ENCODE measurements at places on chromosomes 11 and 22. TPM values are rescaled to one million over a fixed set of nuclear protein-coding genes. Genes with fewer than 3 reads are reported as not detected.

GRCh38 chr11:66326261-66327111 is 9.6 kb upstream of the CD248 start:
- H3K4me1 ChIP-seq = peaks cover 7% of the 10 kb centered on the region
- H3K27me3 ChIP-seq = no peaks in the 10 kb centered on the region
- no peak overlapping the region for H3K4me3 ChIP-seq
- no peak for DNase-seq

GRCh38 chr11:19378814-19379213 is 138.1 kb upstream of the E2F8 start:
- H3K27ac ChIP-seq = no peak overlapping the region
- H3K36me3 ChIP-seq = no peaks in the 10 kb centered on the region
- peaks cover 24% of the 10 kb centered on the region for H3K4me1 ChIP-seq
- no peak for DNase-seq
- H3K27me3 ChIP-seq = no peaks in the 10 kb centered on the region

DNA sequence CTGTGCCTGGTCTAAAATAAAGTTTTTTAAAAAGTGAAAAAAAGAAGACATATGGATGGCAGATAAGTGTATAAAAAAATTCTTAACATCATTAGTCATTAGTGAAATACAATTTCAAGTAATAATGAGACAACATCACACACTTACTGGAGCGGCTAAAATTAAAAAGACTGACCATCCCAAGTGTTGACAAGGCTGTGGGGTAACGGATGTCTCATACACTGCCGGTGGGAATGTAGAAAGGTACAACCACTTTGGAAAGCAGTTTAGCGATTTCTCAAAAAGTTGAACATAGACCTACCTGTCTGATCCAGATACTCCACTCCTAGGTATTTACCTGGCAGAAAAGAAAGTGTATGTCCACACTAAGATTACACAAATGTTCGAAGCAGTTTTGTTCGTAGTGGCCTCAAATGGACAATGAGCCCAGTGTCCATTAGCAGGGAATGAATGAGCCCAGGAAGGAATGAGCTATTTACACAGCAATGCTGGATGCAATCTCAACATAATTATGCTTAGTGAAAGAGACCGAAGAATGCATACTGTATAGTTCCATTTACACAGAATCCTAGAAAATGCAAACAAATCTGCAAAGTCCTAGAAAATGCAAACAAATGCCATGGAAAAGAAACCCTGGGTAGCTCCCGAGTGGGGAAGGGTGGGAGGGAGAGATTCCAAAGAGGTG is 6.7 kb upstream of the MUC2 start:
- H3K4me1 ChIP-seq = peaks cover 3% of the 10 kb centered on the region
- peaks cover 3% of the 10 kb centered on the region for H3K27me3 ChIP-seq
- no peak overlapping the region for H3K27ac ChIP-seq
- no peak overlapping the region for H3K4me3 ChIP-seq
- no peaks in the 10 kb centered on the region for H3K36me3 ChIP-seq

- H3K27ac ChIP-seq = peak overlapping the region; percentile 72
- peaks cover 22% of the 10 kb centered on the region for H3K36me3 ChIP-seq
- no peaks in the 10 kb centered on the region for H3K27me3 ChIP-seq
- peak; percentile 63 for DNase-seq
- peaks cover 19% of the 10 kb centered on the region for H3K4me1 ChIP-seq
These were observed 22.5 kb downstream of the TRAF6 start for GRCh38 chr11:36487619-36488018.

GRCh38 chr11:10317776-10318526 is 13.1 kb downstream of the ADM start:
- H3K36me3 ChIP-seq = no peaks in the 10 kb centered on the region
- H3K27me3 ChIP-seq = no peaks in the 10 kb centered on the region
- peaks cover 6% of the 10 kb centered on the region for H3K4me1 ChIP-seq
- H3K27ac ChIP-seq = no peak overlapping the region
- no peak overlapping the region for H3K4me3 ChIP-seq
- no peak for DNase-seq

GRCh38 chr11:17742019-17742418 is 7.4 kb downstream of the KCNC1 start:
- no peak overlapping the region for H3K4me3 ChIP-seq
- DNase-seq = no peak
- H3K27ac ChIP-seq = no peak overlapping the region
- no peaks in the 10 kb centered on the region for H3K36me3 ChIP-seq

DNA sequence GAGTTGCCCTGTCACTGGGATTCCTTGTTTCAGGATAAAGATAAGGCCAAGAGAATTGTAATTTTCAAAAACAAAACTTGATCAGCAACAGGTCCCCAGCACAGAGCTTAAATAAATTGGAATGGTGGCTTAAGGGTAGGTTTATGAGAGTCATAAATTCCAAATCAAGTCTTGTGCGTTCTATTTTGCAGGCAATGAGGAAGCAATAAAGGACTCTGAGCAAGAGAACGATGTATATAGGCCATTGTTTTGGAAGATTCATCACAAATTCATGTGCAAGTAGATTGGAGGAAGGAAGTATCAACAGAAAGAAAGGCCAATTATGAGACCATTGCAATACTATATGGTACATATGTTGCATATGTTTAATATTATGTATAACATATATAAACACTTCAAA is 65.7 kb upstream of the PGR start:
- no peak for DNase-seq
- H3K4me1 ChIP-seq = no peaks in the 10 kb centered on the region
- no peaks in the 10 kb centered on the region for H3K27me3 ChIP-seq
- no peak overlapping the region for H3K27ac ChIP-seq

- no peak overlapping the region for H3K27ac ChIP-seq
- H3K27me3 ChIP-seq = no peaks in the 10 kb centered on the region
- DNase-seq = no peak
- peaks cover 26% of the 10 kb centered on the region for H3K4me1 ChIP-seq
- H3K4me3 ChIP-seq = no peak overlapping the region
- no peaks in the 10 kb centered on the region for H3K36me3 ChIP-seq
These were observed 157.4 kb downstream of the TEAD1 start for GRCh38 chr11:12831471-12832202.

- no peaks in the 10 kb centered on the region for H3K27me3 ChIP-seq
- no peaks in the 10 kb centered on the region for H3K36me3 ChIP-seq
- no peak overlapping the region for H3K4me3 ChIP-seq
- no peak overlapping the region for H3K27ac ChIP-seq
- no peaks in the 10 kb centered on the region for H3K4me1 ChIP-seq
These were observed 120.5 kb downstream of the MPPED2 start for GRCh38 chr11:30465623-30466022.

DNA sequence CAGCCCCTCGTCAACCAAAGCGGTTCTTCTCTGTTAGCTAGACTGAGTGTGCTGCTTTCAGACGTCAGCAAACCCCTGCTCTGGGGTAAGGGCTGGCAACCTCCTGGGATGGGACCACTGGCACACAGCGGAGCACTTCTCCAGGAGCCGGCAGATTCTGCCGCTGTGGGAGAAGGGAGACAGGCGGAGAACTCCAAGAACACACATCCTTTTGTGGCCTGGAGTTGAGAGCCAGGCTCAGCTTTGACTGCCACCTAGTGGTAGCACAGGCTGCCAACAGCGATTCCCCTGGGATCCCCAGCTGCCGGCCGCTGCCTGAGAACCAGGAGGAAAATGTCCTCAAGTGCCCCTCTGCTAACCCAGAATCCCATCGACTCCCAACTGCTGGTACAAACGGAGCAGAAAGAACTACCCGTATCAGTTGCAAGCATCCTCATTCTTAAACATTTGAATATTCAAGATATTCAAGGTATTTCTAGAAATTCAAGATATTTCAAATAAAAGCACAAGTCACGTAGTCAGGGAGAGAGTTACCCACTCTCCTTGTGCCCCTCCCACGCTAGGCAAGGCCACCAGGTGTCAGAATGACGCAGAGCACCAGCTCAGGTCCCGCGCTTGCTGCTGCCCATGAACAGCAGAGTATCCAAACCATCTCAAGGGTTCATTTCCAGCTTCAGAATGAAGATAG is 4.9 kb downstream of the LTO1 start:
- peaks cover 9% of the 10 kb centered on the region for H3K4me1 ChIP-seq
- H3K4me3 ChIP-seq = no peak overlapping the region
- peak; percentile 83 for DNase-seq
- no peaks in the 10 kb centered on the region for H3K27me3 ChIP-seq

- H3K4me1 ChIP-seq = peaks cover 8% of the 10 kb centered on the region
- no peaks in the 10 kb centered on the region for H3K27me3 ChIP-seq
- DNase-seq = no peak
- H3K27ac ChIP-seq = no peak overlapping the region
- H3K4me3 ChIP-seq = no peak overlapping the region
- H3K36me3 ChIP-seq = no peaks in the 10 kb centered on the region
These were observed 46.9 kb downstream of the ME3 start for GRCh38 chr11:86625544-86625943.

DNA sequence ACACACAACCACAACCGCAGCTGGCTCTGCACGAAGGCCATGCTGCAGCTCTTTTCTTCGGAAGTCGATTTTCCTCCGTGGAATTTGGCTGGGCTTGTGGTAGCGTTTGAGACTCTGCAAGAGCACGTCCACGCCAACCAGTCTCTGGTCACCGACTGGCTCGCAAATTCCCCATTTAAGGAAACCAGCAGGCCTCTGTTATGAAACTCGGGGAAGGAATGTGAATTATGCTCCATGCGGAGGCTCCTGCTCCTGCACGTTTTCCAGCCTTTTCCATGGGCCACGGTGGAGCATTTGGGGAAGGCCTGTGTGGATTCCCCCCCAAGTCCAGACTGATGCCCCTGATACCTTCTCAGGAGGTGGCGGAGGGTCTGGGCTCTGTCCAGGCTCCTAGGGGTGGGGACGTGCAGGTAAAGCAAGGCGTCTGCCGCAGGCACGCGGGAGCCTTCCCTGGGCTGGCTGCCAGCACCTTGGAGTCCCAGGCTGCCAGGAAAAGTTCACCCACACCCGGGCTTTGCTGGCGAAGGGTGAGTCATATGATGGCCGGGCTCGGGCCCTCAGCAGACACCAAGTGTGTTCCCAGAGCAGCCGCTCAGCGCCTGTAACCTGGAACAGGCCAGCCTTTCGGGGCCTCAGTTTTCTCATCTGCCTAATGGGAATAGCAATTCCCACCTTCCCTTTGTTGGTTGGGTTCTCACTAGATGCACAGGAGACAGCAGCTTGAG is 41.9 kb downstream of the LRP5 start:
- peak; percentile 44 for DNase-seq
- H3K27ac ChIP-seq = no peak overlapping the region
- no peak overlapping the region for H3K4me3 ChIP-seq
- peaks cover 2% of the 10 kb centered on the region for H3K4me1 ChIP-seq
- H3K36me3 ChIP-seq = peaks cover 2% of the 10 kb centered on the region

DNA sequence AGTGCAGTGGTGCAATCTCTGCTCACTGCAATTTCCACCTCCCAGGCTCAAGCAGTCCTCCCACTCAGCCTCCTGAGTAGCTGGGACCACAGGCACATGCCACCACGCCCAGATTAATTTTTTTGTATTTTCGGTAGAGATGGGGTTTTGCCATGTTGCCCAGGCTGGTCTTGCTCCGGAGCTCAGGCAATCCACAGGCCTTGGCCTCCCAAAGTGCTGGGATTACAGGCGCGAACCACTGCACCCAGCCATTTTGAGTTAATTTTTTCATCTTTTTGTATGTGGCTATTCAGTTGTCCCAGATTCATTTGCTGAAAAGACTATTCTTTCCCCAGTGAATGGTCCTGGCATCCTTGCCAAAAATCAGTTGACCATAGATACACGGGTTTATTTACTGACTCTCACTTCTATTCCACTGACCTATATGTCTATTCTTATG is 63.6 kb downstream of the MAPK1 start:
- peaks cover 7% of the 10 kb centered on the region for H3K36me3 ChIP-seq
- no peak for DNase-seq
- no peak overlapping the region for H3K27ac ChIP-seq

- no peaks in the 10 kb centered on the region for H3K27me3 ChIP-seq
- no peak for DNase-seq
- peaks cover 64% of the 10 kb centered on the region for H3K36me3 ChIP-seq
- no peak overlapping the region for H3K27ac ChIP-seq
These were observed 5.3 kb downstream of the RELA start for GRCh38 chr11:65657426-65657825.

GRCh38 chr11:16098526-16099205 is 257.7 kb downstream of the SOX6 start:
- no peaks in the 10 kb centered on the region for H3K27me3 ChIP-seq
- H3K36me3 ChIP-seq = no peaks in the 10 kb centered on the region
- no peak overlapping the region for H3K4me3 ChIP-seq
- no peak for DNase-seq
- no peak overlapping the region for H3K27ac ChIP-seq

DNA sequence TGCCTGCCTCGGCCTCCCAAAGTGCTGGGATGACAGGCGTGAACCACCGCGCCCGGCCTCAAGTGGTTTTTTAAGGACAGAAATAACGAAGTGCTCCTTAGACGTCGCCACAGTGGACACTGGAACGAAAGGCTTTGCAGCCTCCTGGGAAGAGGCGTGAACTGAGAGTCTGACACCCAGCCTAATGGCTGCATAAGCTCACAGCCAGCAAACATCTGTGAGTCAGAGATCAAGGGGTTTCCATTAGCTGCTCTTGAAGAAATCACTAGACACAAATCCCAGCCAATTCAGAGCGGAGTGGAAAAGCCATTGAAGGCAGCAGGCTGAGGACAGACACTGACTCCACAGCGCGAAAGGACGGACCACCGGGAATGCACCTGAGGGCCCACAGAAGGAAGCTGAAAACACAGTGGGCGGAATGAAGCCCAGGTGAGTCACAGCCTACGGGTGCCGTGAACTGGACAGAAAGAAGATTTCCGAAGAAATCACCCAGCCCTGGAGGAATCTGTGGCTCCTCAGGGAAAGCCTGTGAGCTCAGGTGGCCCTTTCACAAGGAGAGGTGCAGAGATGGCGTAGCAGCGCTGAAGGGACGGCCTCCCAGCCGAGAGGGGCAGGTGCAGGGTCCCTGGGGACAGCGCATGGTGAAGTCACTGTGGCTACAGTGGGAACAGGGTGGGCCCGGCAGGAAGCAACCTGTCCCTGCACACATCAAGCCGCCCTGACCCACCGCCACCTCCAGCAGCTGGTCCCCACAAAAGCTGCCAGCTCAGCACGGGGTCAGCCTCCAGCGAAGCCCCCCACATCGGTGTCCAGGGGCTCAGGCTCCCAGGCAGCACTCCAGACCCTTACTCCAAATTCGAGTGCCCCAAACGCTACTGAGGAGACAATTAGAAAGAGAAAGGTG is 11.6 kb downstream of the LMNTD2 start:
- H3K36me3 ChIP-seq = no peaks in the 10 kb centered on the region
- no peak for DNase-seq
- H3K4me1 ChIP-seq = no peaks in the 10 kb centered on the region
- no peaks in the 10 kb centered on the region for H3K27me3 ChIP-seq

Gene XKR3
- not detected for polyA plus RNA-seq

Gene MS4A3
- not detected for polyA plus RNA-seq

Gene CAVIN3
- 221 TPM for polyA plus RNA-seq

Gene PRRG4
- polyA plus RNA-seq = not detected

Gene SMIM35
- not detected for polyA plus RNA-seq

Gene CTNND1
- polyA plus RNA-seq = 152 TPM

Gene RFPL2
- not detected for polyA plus RNA-seq

Gene RCOR2
- 0.43 TPM for polyA plus RNA-seq

Gene SYT8
- not detected for polyA plus RNA-seq

Gene PRR33
- polyA plus RNA-seq = not detected

Gene H19
- polyA plus RNA-seq = 0.68 TPM

Measured in endothelial cell of umbilical vein (primary cell).